Left ventricle myocardium inferior (tissue), 1 donor: ENCODE measurements at places on chromosomes 5 and 9. TPM values are rescaled to one million over a fixed set of nuclear protein-coding genes. Genes with fewer than 3 reads are reported as not detected.

- no peak for DNase-seq
These were observed 31.9 kb upstream of the FTMT start for GRCh38 chr5:121819682-121820261.

- no peak for DNase-seq
These were observed 5.9 kb downstream of the TNFSF15 start for GRCh38 chr9:114799925-114800324.

GRCh38 chr5:1310118-1310517, 15.2 kb upstream of the TERT start:
- no peak for DNase-seq

DNA sequence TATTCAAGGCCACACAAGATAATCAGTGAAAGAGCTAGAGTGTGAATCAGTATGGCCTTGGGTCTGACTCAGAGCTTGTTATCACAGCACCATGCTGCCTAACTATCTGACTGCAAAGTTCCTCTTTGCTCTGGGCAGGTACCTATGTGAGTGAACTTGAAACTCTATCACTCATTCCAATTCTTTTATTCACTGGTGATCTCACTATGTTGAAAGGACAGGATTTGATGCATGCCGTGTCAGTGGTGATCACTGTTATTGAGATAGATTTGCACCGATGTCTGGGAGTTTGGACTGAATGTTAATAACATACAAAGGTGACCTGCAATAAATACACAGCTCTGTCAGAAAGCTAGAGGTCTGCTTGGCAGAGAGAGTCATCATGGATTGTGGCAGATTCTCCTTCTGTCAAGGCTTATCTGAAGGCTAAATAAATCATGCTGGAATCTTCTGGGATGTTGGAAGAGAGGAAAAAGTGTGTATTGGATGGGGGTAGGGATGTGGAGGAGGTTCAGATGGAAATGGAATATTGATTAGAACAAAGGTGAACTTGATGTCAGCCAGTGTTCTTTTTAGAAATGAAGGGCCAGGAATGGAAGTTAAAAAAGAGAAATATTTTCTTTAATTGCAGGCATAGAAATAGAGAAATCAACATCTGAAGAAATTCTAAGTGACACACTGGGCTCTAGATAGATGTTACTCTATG, 91.8 kb upstream of the TNC start:
- DNase-seq: no peak

DNA sequence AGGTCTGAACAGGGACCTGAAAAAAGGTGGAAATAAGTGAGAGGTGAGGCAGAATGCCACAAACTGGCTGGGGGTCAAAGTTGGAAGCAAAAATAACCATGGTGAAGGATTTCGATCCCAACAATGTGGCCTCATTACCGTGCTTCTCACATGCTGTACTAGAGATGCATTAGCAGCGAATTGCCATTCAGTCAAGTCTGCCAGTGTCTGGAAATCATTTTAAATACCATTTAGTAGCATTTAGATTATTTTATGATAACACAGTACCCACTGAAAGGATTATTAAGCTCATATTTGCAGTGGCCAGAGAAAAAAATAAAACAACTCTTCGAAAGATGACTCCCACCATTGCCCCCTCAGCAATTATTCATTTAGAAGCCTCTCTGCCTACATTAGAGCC, 294.6 kb upstream of the SLC24A2 start:
- DNase-seq: no peak

The DAPK1 gene
- total RNA-seq: 5.5 TPM

GRCh38 chr9:34343090-34343489, 13.7 kb downstream of the NUDT2 start:
- DNase-seq: peak; percentile 74

The PTGDS gene
- 3,579 TPM for total RNA-seq

The FKTN gene
- total RNA-seq: 9.7 TPM

DNA sequence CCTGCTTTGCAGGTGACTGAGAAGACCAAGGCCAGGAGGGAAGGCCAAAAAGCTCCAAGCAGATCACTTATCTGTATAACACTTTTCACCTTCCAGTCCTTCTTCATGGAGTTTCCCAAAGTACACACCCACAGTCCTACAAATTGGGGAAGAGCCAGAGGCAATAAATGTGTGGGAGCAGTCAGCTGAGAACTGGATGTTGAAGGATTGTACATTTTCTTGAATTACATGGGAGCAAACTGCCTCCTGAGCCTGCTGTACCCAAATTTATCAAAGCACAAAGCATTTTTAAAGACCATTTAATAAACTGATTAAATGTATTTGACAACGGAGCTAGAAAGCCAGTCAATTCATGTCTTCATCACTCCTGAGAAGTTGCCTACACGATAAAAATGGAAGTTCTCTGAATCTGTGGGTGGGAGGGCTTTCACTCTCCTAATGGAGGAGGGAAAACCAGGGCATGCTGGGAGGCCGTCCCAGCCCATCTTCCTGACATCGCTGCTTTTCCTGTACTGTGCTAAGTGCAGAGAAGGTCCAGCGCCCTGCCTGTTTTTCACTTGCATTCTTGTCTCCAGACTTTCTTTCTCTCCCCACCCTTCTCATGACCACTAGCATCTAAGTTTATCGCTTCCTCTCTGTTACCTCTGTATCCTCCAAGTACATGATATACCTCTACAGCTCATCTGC, 79.0 kb downstream of the KCNIP1 start:
- DNase-seq: no peak

DNA sequence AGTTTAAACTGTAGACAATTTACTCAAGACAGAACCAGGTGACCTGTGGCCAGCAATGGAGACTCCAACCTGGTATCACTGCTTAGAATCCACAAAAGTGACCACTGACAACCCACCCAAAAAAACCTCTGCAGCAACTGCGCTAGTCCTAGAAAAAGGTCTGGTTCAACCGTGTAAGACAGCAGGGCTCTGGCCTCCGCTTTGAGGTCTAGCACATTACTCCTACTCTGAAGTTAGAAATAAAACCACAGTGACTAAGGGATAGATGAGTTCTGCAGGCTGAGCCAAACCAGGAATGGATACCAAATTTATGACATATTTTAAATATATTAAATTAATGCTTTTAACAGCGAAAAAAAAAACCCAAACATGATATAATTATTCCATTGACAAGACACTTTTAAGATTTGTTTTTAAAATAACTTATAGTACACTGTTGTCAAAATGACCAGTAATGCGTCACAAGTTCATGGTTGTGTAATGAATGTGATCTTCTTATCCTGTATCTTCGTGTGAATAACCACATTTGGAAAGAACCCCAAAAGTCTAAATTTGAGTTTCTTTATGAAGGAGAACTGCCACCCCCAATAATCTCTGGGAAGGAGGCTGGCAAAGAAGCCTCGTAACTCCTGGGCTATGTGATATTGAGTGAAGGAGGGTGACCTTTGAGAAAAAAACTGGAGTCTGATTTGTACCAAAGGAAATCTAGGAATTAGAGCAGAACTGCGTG, 101.9 kb upstream of the SLC44A1 start:
- no peak for DNase-seq

The ENTPD2 gene
- total RNA-seq: 1.5 TPM

DNA sequence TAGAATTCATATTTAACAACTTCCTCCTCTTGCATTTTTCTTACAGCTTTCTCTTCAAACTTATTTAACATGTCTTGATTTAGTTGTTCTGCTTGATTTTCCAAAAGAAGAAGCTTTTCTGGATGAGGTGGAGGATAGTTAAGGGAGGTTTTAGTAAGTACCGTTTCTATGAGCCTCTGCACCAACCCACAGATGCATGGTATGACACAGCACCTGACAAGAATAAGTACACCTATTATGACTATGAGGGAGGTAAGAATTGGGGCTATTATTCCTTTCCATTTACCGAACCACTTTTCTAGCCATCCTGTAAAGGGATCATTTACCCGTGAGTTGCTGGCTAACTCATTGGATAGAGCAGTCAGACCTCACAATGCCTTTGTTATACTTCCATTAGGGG, 2.5 kb upstream of the HMGCS1 start:
- DNase-seq: no peak

The MAN2A1 gene
- total RNA-seq: 9.2 TPM

The CDH6 gene
- 2.8 TPM for total RNA-seq

DNA sequence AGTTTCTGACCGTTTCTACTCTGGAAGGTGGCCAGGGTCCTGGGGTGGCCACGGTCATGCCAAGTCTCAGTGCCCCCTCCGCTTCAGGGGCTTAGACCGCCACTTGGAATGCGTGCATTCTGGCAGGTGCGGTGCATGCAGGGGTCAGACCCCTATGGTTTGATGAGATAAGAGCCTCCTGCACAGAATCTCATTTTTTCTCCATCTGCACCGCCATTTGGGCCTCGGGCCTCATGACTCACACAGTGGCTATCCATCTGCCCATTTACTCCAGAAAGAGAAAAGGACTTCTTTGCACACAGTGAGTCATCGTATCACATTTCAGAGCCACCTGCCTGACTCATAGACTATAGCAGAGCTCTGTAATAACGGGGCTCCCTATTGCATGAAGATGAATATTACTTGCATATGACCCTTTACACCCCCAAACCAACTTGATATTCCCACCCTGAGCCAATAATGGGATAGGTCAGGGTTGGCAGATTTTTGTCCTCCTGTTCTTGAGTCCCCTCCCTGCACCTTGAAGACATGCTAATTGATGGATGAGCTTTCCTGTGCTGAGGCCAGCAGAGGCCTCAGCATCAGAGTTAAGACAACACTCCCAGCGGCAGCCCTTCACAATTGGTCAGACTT, 157.4 kb downstream of the NR3C1 start:
- no peak for DNase-seq

The MZB1 gene
- total RNA-seq: 0.58 TPM
